ENCODE measurements at places on chromosomes 4 and X.

DNA sequence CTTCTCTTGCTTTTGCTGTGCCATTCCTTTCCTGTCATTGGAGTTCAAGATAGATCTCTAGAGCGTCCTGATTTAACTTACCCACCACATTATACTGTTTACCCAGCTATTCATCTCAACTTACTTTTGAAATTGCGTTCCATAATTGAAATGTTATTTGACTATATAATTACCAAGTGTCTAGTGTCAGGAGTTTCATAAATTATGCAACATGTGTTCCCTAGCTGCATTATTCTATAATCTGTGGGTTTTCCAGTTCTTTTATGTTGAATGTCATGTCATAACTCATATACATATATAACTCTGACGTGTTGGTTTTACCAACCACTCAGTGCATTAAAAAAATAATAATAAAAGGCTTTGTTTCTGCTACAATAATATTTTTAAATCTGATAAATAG is 285.9 kb upstream of the ARSJ start:
- DNase-seq, result no peak

DNA sequence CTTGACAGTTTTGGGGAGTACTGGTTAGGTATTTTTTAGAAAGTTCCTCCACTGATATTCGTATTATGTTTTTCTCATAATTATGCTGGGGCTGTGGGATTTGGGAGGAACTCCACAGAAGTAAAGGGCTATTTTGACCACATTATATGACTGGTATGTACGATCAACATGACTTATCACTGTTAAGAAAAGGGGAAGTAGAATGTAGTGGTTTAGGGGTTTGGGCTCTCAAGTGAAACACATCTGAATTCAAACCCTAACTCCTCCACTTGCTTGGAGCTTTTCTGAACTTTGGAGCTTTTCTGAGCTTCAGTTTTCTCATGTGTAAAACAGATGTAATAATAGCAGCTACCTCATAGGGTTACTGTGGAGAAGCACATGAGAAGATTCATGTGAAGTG is 96.4 kb upstream of the C1GALT1C1 start:
- no peak for DNase-seq

DNA sequence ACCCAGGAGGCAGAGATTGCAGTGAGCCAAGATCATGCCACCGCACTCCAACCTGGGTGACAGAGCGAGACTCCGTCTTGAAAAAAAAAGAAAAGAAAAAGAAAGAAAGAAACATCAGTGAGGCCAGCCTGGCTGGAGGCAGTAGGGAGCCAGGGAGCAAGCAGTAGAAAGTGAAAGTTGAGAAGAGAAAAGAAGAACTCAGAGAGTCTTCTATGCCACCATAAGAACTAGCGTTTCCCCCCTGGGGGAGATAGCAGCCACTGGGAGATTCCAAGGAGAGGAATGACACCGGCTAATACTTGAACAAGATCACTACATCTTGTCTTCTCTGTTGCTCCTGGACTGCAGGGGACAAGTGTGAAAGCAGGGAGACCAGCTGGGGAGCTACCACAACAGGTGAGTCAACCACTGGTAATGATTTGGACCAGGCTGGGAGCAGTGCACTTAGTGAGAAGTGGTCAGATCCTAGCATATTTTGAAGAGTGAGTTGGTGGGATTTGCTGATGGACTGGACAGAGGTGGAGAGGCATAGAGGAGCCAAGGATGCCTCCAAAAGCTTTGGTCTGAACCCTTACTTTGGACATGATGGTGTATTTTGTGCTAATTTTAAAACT is 33.4 kb downstream of the SLC2A9 start:
- no peak for DNase-seq

GRCh38 chr4:6134612-6135220 is 65.6 kb downstream of the JAKMIP1 start:
- peak; percentile 3 for DNase-seq
